ENCODE measurements at places on chromosomes 7 and 10.

DNA sequence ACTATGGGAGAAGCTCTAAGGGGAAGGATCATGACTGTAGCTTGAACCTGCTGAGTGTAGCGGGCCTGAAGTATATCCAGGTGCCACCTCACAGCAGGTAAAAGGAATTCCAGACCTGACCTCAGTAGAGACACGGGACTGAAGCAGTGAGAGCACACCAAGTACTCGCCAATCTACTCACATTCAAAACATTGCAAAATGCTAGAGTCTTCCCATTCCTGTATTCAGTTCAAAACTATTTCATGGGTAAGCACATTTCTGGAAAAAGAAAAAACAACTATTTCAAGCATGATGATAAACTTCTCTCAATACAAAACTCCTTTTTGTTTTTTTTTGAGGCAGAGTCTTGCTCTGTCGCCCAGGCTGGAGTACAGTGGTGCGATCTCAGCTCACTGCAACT is 121.9 kb upstream of the AUTS2 start:
- no peak for DNase-seq

- no peak for DNase-seq
Measured at GRCh38 chr10:18472977-18473376, 178.4 kb downstream of the NSUN6 start.

DNA sequence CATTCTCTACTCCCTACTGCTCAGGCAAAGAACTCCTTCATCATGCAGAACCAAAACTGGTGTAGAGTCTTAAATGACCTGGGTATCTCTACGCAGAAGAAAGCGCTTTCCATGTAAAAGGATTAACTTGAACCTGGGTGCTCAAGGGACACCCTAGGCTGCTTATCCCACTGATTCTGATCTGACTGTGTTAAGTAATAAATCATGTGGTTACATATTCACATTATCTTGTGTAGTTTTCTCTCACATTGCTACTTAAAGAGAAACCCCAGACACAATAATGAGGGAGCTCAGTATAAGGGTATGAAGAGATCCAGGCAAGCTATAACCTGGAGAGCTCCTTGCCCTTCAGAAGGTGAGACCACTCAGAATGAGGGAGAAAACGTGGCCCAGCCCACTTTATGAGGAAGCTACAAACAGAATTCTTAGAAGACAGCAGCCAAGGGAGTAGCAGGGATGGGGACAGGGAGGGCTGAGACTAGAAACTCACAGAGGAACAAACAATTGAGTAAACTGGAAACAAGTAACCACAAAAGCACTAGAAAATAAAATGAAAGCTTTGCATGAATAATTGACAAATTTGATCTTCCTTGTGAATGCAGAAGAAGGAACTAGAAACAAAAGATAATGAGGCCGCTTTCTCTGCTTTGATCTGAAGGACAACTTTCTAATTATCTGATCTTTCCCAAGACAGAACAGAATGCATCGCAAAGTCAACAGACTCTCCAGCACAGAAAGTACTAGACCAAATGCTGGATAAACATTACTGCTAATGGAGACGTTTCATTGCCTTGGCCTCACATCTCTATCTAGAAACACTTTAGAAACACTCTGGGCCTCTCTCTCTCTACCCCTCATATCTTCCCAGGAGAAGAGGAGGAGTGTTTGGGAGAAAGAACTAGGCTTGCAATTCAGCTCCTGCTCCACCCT is 76.1 kb downstream of the LRRC17 start:
- no peak for DNase-seq

- DNase-seq, result no peak
Measured at GRCh38 chr7:69412331-69413146, 185.7 kb upstream of the AUTS2 start.

DNA sequence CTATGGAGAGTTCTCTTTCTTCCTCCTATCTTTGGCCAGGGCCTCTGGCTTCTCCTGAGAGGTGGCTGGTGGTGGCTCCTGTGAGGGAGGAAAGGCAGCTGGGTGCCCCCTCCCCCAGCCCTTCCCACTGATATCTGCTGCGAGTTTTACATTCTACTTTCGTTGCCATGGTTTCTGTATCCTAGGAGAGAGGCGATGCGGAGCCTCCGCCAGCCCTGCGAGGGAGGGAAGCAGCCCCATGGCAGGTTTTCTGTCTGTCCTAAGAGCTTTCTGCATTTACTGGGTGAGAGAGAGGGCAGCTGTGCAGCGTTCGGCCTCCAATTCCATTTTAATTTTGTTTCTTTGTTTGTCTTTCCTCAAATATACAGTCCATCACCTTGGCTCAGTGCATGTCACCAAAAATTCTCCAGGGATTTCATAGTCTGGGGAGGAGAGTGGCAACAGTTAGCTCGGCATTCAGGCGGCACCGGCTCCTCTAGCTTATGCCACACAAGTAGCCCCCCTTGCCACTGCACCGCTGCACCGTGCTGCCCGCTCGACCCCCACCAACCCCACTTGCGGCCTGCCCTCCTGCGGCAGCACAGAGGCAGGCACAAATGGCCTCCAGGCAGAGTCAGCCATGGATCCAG is 20.4 kb downstream of the DNAJB12 start:
- DNase-seq, result no peak

DNA sequence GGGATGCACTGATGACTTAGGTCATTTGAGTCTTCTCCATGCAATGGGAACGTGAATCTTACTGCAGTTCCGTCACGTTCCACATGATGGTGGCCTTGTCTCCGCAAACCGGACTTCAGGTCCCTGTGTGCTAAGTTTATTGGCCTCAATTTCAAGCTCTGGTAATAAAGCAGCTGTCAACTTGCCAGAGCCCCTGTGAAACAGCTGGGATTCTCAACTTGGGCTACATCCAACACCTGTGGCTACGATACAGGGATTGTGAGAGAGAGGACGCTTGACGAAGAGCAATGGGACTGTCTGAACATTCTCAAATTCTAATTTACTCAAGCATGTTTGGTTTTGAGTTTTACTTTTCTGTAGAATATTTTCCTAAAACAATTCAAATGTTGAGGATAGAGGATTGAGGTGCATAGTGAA is 174.2 kb downstream of the PTN start:
- no peak for DNase-seq

DNA sequence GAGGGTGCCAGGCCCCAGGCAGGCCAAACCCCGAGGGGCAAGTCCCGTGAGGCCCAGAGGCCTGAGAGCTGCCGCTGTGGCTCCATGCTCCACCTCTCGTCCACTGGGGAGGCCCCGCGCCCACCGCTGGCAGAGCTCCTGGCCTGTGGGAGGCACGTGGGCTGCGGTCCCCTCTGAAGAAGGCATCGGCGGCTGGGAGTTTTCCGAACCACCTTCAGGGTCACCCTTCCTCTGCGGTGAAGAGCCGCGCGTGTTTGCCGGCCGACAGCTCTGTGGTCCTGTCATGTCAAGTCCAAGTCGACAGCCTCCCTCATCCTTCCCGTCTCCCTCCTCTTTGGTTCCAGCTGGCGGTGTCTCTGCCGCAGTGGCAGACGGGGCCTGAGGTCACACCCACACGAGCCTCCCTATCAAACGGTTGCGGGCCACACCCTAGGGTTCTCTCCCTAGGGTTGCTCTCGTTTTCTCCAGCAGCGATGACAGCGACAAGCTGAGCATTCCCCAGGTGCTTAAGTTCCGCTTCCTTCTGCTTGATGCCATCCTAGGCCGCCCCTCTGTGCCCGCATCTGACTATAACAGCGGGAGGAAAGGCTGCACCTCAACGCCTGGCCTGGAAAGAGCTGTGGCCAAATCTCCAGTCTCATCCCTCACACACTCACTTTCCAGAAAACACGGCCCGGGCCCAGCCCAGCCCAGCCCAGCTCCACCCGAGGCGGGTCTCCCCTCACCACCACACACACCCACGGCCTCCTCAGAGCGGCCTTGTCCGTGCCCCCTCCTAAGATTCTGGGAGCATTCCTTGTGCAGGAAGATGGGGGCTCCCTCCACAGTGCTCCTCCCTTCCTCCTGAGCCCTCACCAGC is 185.0 kb downstream of the ELFN1 start:
- DNase-seq, result no peak

DNA sequence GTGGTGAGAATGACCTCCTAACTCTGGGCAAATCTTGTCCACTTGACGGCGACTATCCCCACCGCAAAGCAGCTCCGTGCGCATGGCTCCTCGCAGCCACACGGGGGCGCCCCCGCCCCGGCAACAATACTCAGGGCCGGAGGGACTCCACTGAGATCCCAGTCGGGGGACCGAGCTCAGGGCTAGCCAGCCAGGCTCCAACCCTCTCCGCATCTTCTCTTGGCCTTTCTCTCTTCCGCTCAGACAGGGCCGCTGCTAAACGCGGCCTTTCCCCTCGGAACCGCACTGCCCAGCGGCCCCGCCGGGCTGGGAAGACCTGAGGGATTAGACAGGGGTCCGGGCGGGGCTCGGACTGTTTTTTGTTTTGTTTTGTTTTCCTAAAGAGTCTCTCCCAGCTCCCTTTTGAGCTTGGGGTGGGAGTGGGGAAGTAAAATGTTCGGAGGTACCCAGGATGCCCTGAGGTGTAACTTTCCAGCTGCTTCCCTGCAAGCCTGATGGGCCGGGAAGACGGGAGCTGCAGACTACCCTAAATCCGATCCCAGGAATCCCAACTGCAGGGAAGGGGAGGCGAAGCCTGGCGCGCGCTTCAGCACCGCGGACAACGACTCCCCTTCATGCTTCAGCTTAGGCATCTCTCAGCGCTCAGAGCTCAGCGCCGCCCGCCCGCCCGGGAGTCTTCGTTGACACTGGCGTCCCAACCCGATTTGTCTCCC is 2.7 kb downstream of the KCNIP2 start:
- peak; percentile 54 for DNase-seq

- no peak for DNase-seq
Measured at GRCh38 chr10:121104476-121105111, 253.4 kb downstream of the WDR11 start.
